ENCODE measurements at places on chromosomes 13 and 19. TPM values are rescaled to one million over a fixed set of nuclear protein-coding genes. Genes with fewer than 3 reads are reported as not detected.

Gene HCST
- not detected for total RNA-seq

Gene R3HDM4
- 38.3 TPM for total RNA-seq

Gene SMAD9
- total RNA-seq, result 9.3 TPM

DNA sequence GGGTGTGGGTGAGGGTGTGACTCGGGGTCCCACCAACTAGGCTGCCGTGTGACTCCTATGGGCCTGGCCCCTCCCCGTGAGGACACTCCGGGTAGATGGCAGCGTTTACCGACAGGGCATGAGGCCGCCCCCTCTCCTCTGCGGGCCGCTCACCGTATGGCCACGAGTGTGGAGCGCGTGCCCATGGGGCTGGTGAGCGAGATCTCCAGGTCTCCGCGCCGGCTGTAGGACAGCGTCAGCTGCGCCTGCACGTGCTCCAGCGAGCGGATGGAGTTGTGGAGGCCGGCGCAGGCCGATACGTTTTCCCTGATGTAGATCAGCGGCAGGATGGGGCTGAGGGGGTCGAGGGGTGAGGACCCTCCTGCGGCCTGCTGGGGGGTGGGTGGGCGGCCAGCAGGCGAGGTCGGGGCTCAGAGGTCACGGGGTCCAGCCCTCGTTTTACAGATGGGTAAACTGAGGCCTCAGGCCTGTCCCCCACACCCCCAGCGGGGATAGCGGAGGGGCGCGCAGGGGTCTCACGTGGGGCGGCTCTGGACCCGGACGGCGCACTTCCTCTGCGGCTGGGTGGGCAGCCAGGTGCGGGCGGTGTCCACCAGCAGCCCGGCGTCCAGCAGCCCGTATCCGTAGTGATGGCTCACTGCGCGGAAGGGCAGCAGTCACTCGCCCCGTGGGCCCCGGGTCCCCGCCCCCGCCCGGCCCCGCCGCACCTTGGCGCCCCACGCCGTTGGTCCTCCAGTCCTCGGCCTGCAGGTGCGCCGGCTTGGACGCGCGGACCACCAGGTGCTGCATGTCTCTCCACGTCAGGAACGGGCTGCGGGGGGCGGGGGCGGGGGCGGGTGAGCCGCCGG, 4.3 kb upstream of the C19orf25 start:
- DNase-seq, result no peak

DNA sequence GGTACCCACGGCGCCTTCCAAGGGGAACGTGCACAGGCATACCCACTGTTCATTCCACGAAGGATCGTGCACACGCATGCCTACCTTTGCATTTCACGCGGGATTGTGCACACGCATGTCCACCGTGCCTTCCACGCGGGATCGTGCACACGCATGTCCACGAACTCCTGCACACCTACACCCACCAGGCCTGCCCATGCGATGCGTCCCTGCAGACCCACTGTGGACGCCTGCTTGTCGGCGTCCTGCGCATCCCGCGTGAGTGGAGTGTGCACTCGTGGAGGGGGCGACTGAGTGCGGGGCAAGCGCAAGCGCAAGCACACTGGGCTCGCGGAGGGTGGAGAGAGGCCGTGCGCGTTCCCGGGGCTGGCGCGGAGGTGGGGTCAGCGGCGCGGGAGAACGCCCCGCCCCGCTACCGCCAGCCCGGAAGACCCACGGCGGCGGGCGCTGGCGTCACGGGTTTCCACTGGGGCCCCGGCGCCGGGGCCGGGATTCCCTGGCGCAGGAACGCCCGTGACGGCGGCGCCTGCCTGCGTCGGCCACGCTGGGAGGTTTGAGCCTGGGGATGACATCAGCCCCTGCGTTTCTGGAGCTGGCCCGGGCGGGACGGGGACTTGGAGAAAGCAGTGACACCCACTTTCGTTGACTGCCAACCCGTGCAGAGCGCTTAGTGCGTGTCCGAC, 18.7 kb downstream of the GADD45B start:
- no peak for DNase-seq

- DNase-seq, result no peak
Observed at GRCh38 chr13:88285329-88285728, 614.2 kb downstream of the SLITRK5 start.

DNA sequence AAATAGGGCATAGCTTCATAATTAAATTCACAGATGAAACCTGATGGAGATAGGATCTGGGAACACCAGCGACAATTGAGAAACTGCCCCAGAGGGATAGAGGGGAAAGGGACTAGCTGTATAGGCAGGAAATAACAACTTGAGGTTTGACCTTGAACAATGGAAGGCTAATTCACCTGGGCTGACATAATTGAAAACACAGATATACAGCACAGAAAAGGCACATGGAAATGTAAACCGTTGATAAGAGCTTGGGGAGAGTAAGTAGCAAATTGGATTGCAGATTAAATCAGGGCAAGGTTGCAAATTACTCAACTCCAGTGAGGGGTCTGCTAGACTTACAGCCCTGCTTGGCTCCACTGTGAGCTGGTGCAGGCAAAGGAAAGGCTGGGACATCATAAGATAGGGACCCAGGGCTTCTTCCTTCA, 246.7 kb downstream of the DLEU7 start:
- no peak for DNase-seq

DNA sequence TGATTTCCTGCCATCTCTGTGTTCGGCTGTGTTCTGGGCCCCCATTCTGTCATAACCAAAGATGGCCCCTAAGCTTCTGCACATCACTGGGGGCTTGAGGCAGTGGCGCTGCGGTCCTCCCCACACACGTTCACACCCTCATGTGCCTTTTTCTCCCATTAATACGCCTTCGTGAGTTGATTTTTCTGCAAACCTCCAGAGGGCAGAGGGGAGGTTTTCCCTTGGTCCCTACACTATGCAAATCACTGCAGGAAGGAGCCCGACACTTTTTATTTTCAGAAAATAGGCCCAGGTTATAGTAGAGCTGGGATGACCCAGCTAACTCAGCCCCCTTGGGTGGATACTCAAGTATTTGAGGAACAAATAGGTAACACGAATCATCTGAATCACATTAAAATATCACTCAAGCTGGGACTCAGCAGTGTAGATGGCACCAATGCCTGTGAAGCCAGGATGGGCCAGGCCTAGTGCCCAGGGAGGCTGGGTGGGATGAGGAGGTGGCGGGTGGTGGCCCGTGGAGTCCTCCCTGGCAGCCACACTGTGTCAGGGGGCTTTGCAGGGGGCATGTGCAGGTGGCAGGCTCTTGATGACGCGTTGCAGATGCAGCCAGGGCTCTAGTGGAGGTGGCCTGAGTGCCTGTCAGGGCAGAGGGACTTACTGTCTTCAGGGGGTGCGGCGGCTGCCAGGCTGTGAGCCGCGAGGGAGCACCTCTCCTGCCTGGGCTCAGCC, 234.3 kb downstream of the TEX29 start:
- no peak for DNase-seq

GRCh38 chr19:29323021-29323430, 110.1 kb upstream of the UQCRFS1 start:
- DNase-seq, result no peak

- DNase-seq, result peak; percentile 95
Observed at GRCh38 chr19:48872884-48873475, 759 bp downstream of the PPP1R15A start.

DNA sequence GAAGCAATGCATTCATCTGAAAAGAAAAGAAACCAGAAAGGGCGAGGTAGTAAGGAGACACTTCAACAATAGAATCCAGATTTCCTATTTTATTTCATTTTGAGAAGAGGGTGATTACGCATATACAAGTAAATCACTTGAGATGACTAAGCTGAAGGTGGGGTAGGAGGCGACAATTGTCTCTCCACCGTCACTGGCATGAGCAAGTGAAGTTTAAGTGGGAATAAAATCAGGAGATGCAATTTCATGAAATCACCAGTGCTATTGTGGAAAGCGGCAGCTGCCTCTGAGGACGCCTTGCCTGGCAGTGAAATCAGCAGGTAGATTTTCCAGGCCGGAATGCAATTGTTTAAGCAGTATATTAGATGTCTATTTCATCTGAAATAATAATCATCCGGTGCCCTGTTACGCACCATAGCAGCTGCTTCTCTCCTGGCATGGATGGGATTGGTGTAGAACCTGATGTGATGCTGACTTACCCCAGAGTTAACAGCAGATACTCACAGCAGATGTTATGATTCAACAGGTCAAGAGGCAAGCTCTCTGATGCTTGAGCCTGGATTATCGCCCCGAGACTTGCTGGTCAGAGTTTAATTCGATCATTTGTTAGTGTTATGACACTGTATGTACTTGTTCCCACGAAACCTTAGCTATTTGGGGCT, 64.3 kb downstream of the RASL11A start:
- no peak for DNase-seq

DNA sequence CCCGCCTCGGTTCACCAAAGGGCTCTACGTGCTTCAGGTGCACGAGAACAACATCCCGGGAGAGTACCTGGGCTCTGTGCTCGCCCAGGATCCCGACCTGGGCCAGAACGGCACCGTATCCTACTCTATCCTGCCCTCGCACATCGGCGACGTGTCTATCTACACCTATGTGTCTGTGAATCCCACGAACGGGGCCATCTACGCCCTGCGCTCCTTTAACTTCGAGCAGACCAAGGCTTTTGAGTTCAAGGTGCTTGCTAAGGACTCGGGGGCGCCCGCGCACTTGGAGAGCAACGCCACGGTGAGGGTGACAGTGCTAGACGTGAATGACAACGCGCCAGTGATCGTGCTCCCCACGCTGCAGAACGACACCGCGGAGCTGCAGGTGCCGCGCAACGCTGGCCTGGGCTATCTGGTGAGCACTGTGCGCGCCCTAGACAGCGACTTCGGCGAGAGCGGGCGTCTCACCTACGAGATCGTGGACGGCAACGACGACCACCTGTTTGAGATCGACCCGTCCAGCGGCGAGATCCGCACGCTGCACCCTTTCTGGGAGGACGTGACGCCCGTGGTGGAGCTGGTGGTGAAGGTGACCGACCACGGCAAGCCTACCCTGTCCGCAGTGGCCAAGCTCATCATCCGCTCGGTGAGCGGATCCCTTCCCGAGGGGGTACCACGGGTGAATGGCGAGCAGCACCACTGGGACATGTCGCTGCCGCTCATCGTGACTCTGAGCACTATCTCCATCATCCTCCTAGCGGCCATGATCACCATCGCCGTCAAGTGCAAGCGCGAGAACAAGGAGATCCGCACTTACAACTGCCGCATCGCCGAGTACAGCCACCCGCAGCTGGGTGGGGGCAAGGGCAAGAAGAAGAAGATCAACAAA, 2.6 kb downstream of the PCDH17 start:
- no peak for DNase-seq

GRCh38 chr19:45168767-45169351, 8.1 kb upstream of the NKPD1 start:
- DNase-seq, result no peak

GRCh38 chr19:1690699-1691307, 38.4 kb upstream of the TCF3 start:
- DNase-seq, result no peak

DNA sequence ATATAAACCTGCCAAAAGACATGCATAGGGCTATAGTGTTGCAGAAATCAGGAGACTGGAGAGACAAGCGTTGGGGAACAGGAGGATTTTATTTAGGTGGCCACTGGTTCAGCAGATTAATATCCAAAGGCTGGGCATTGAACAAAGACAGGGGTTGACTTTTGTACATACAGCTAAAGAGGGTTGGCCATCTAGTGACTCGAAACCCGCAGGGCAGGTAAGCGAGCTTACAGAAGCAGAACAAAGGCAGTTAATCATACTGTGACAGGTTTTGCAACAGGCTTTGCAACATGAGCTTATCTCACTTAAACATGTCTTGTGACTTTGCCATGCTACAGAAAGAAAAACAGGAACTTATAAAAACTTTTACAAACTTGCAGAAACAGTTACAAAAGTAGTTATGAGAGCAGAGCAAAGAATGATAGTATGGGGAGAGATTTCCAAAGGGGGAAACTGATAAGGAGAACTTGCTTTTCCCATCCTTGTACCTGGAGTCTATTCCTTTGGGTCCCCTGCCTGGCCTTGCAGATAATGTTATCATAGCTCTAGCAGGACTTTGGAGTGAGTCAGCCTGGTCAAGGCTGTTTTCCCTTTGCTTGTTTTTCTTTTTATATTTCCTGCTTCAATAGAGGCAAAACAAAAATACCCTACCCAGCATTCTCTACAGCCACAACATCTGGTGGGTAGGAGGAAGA, 234.2 kb downstream of the PCDH17 start:
- DNase-seq, result no peak

DNA sequence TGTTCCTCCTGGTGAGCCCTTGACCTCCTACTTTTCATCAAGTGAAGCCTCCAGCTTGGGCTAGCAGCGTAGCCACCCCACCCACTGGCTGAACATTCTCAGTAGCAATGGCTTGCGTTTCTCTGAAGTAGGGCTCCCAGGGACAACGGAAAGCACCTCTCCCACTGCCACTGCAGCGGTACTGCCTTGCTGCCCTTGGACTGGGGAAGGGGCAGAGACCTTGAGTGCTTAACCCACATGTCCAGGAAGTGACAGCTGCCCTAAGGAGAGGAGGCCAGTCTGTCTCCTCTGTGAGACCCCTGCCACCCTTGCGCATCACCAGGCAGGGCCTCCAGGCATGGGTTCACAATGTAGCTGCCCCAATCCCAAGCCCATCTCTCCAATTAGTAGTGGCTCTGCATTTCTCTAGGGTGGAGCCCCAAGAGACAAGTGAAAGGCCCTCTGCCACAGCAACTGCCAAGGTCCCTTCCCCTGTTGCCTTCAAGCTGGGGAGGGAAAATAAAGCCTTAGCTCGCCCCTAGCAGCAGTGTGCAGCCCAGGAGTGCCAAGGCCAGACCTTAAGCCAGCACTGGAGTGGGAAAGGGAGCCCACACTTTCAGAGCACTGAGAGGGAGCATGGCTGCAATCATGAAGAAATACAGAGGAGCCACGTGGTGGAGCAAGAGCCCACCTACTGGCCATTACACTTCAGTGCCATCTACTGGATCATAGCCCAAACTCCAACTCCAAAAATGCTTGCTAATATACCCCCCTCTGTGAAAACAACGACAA, 175.9 kb upstream of the TRPC4 start:
- peak; percentile 32 for DNase-seq

DNA sequence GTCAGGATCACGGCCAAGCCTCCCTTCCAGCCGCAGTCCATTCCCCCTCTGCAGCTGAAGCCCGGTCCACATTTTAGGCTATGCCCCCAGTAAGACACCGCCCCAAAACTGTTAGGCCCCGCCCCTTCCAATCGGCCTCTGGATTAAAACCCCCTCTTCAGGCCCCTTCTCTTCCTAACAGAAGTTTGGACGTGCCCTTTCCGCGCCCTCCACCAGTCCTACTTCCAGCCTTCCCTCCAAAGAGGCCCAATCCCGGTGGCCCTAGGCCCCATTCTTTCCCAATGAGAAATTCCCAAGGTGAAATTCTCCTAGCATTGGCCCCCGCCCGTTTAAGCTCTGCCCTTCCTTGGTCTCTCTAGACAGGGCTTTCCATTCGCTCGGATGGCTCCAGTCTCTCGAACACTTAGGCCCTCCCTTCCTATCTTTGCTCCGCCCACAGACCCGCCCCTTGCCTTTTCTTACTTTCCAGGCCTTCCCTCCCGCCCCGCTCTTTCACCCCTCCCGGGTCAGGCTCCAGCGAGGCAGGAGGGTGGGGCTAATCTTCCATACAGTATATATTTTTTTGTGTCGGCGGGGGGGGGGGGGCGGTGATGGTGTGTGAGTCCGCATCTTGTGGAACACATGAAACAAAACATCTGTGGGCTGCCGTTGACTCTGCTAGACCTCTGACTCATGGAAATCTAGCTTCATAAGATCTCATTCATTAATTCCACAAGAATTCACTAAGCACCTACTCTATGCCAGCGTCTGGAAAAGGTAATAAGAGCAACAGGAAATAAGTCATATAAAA, 13.6 kb downstream of the LTBP4 start:
- peak; percentile 53 for DNase-seq
